ENCODE measurements at places on chromosomes 6 and 20.

GRCh38 chr6:168664956-168665355 lies 224.0 kb downstream of the SMOC2 start:
- DNase-seq, result no peak

GRCh38 chr6:42958125-42958524 lies 2.4 kb upstream of the GNMT start:
- DNase-seq, result no peak

GRCh38 chr6:154448448-154449096 lies 61.9 kb downstream of the CNKSR3 start:
- DNase-seq, result no peak

GRCh38 chr6:130000526-130001421 lies 17.6 kb upstream of the L3MBTL3 start:
- DNase-seq, result no peak

- DNase-seq, result no peak
Observed at GRCh38 chr6:23688650-23689049, 437.4 kb upstream of the NRSN1 start.

DNA sequence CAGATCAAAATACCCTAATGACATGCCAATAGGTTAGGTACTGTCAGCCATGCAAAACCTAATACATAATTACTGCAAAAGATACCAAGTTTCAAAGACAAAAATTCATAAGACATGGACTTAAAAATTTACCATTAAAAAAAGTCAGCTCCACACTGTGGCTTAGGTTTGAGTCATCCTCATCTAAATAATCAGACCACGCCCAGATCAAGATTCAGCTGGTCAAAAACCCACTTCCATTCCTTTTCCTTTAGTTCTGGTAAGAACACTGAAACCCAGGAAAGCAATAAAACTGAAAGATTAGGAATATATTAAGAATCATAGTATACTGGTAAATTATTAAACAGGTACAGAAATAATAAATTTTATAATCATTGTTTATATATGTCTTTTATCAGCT lies 81.0 kb upstream of the ASF1A start:
- DNase-seq, result no peak

Measured in cerebellum (tissue), 4 donors.